Right lobe of liver (tissue), 6 donors: ENCODE measurements at places on chromosomes 1 and 21. TPM values are rescaled to one million over a fixed set of nuclear protein-coding genes. Genes with fewer than 3 reads are reported as not detected.

DNA sequence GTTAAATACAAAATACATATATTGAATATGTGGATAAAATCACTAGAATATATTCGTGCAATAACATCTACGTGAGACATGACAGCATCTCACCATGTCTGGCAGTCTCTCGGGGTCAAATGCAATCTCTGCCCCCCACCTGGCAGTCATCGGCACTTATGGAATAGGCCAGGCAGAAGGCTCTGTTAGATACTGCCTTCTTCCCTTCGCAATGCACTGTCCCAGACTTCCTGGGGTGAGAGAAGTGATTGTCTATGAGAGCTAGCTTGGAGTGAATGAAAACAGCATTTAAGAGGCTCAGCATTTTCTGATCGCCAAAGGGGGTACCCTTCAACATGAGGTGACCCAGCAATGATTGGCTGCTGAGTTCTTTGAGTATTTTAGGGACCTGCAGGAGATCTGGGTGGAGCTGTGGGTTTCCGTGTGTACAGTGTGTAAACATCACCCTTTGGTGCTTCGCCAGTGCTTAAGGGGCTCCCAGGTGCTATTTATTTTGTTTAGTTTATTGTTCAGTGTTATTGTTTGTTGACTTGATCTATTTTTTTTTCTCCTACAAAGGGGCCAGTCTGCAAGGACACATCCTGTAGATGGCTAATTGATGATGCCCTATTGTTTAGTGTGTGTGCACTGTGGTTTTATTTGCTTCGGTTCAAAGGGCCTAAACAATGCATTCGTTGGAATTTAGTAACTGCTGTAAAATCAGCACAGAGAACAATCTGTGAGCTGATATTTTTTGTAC, 10.2 kb downstream of the ERG start:
- no peak for DNase-seq

- DNase-seq = no peak
These were observed 138.6 kb upstream of the NGF start for GRCh38 chr1:115476616-115477015.

The AQP10 gene
- not detected for total RNA-seq

The OR4F16 gene
- not detected for total RNA-seq

The TOMM20 gene
- total RNA-seq = 45.7 TPM

DNA sequence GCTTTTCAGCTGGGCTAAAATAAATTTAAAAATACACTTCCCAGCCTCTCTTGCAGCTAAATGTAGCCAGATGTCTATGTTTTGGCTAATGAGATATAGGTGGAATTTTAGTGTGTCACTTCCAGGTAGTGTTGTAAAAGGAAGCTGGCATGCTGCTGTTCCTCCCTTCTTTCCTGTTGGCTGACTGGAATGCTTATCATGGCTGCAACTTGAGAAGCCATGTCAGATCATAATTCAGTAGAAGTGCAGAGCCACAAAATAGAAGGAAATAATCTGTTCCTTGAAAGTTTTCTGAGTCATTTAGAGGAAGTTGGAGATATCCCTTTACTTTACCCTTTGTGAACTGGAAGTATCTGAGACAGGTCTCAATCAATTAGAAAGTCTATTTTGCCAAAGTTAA, 10.9 kb upstream of the RBM15 start:
- DNase-seq = no peak

- DNase-seq = no peak
These were observed 4.0 kb downstream of the ZBTB7B start for GRCh38 chr1:155006601-155007101.

GRCh38 chr1:179061360-179062282, 20.2 kb upstream of the TOR3A start:
- no peak for DNase-seq

The KIRREL1 gene
- total RNA-seq = 1.9 TPM

The UTP11 gene
- 33.1 TPM for total RNA-seq

- DNase-seq = no peak
These were observed 14.6 kb upstream of the PGD start for GRCh38 chr1:10384219-10384618.

DNA sequence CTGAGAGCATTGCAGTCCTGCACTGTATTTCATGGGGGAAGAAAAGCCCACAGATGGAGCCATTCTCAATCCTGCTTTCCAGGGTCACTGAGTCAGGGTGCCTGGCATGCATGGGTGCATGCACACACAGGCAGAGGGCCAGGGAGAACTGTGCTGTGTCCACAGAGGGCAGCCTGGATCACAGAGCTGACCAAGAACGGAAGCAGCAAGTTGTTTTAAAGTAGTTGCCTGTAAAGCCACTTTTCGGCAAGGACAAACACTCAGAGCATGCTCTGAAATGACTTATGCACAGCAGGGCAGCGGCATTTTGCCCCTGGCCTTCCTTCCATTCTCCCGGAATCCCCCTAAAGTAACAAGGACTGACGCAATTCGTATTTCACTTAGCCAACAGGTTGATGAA, 3.6 kb downstream of the ERG start:
- no peak for DNase-seq

DNA sequence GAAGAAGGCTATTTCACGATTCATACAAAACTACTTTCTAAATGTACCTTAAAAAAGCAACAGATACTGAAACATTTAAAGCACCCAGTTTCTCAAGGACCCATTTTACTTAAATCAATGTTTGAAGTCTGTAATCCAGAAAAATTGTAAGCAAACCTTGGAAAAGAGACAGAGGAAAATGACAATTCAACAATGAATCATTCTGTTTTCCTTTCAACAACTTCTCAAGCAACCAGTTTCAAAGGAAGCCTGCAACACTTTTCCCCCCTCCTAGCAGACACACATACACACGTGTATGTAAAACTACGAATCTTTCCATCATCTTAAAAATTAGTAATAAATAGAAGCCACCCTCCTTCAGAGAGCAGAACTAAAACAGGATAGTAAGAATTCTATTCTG, 1.2 kb downstream of the RERE start:
- no peak for DNase-seq

The ADAMTS1 gene
- 15.4 TPM for total RNA-seq

The OR2L13 gene
- not detected for total RNA-seq

The CACNA1S gene
- not detected for total RNA-seq

GRCh38 chr1:28480308-28480707, 25.5 kb upstream of the RCC1 start:
- DNase-seq = no peak
